ENCODE measurements at places on chromosomes 11 and 22.

GRCh38 chr22:41833369-41834004 lies 582 bp downstream of the SREBF2 start:
- DNase-seq = peak; percentile 51

GRCh38 chr11:67290801-67291200 lies 1.7 kb downstream of the ANKRD13D start:
- DNase-seq = no peak

DNA sequence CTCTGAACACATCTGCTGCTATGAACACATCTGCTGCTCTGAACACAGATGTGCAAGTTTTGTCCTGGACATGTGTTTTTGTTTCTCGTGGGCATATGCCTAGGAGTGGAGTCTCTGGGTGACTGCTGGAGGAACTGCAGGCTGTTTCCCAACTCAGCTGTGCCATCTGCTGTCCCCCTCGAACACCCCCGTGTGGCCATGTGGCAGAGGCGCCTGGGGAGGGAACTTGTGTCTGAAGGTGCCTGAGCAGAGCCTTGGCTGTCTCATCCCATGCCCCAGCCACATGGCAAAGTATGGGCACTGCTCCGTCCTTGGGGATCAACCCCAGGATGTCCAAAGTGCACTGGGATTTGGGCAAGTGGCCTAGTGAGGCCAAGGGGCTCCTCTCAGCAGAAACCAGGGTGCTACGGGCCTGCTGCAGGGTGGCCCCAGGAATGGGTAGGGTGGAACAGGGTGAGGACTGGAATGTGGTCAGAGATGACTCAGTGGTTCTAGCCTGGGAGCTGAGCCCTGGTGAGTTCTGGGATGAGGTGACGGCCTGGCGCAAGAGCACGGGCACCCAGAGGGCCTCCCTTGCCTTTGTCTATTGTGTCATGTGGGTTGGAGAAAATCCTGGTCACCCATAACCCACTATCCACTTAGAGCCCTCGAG lies 14.7 kb downstream of the GATD1 start:
- peak; percentile 73 for DNase-seq

DNA sequence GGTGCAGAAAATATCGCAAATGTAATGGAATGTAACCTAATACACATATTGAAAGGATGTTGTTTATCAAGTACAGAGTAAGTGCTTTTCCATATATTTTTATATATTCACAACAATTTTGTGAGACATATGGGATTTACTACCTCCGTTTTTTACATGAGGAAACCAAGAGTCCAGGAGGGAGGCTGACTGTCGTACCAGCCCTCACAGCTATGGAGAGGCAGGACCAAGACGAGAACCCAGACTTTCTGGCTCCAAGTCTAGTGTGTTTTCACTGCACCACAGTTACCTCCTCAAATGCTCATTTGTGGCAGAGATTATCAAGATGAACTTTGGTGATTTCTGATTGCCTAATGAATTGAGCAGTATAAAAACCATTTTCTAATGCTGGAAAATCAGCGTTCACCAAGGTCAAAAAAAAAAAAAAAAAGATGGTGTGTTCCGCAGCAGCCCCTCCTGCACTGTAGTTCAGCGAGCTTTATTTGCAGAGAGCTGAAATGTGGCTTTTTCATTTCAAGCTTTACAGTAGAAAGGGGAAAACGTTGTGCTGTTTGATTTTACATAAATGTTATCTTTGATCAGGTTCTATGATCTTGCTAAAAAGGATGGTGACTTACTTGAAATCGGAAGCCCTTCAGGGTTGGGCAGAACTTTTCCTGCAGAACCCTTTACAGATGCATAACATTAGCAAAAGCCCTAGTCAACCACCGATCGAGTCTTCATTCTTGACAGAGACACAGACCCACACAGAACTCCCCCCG lies 44.7 kb upstream of the WEE1 start:
- no peak for DNase-seq

DNA sequence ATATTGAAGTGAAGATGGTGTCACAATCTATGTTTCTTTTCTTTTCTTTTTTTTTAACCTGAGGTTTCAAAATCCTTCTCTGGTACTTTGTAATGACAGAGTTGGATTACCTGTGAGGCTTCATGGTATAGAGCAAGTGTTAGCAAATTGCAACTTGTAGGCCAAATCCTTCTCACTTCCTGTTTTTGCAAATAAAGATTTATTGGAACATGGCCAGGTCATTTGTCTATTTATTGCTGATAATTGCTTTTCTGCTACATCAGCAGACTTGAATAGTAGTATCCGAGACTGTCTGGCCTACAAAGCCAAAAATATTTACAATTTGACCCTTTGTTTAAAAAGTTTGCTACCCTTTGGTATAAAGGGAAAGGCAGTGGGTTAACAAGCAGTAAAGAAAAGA lies 1059.4 kb upstream of the CCDC90B start:
- no peak for DNase-seq

DNA sequence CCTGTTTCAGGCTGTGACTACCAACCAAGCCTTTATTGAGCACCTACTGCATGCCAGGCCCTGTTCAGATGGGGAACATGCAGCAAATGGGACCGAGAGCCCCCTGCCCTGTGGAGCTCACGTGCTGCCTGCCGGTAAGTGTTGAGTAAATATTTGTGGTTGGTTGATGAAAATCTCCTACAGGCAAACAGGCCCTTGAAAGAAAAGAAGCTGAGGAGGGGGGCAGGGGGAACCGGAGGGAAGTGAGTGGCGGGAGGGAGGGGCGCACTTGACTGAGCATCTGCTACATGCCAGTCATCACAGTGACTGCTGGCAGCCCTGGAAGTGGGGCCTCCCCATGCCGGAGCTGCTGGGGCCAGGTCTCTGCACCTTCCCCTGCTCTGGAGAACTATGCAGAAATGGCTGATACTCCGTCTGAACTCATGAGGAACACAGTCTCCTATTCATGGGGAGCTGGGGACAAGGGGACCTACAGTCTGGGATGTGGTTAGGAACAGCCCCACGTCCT lies 34.2 kb downstream of the MACROD1 start:
- no peak for DNase-seq

All from frontal cortex (tissue), 4 donors.